CD4-positive, alpha-beta T cell treated with Interleukin-1 beta for 1 hour (primary cell): ENCODE measurements at places on chromosomes 12 and 14.

- DNase-seq, result no peak
These were observed 360.9 kb downstream of the RPL10L start for GRCh38 chr14:46290706-46291105.

DNA sequence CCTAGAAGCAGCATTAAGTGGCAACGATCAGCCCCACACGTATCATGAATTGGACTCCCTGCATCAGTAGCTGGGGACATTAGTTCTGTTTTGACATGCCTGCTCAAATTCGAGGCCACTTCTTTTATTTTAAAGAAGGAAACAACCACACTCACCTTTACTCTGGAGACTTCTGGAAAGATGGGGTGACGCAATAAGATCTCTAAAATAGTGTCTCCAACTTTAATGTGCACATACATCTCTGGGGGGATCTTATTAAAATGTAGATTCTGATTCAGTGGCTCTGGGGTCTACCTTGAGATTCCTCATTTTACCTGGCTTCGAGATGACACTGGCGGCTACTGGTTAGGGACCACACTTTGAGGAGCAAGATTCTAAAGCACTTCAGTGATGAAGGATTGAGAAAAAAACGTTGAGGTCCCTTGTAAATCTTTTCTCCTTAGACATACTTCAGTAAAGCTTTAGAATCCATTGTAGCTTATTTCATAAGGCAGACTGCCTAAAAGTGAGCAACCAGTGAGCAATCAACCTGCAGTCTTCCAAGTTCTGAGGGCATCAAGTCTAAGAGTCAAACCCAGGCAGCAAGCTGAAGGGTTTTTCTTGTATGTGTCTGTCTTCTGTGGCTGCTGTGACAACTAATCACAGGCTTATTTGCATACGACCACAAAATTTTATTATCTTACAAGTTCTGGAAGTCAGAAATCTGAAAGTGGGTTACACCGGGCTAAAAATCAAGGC, 718.6 kb upstream of the TBX3 start:
- DNase-seq, result no peak

- DNase-seq, result no peak
These were observed 66.2 kb downstream of the PTGER2 start for GRCh38 chr14:52380294-52380693.

- DNase-seq, result no peak
These were observed 8.7 kb upstream of the FBXO33 start for GRCh38 chr14:39440975-39441374.

DNA sequence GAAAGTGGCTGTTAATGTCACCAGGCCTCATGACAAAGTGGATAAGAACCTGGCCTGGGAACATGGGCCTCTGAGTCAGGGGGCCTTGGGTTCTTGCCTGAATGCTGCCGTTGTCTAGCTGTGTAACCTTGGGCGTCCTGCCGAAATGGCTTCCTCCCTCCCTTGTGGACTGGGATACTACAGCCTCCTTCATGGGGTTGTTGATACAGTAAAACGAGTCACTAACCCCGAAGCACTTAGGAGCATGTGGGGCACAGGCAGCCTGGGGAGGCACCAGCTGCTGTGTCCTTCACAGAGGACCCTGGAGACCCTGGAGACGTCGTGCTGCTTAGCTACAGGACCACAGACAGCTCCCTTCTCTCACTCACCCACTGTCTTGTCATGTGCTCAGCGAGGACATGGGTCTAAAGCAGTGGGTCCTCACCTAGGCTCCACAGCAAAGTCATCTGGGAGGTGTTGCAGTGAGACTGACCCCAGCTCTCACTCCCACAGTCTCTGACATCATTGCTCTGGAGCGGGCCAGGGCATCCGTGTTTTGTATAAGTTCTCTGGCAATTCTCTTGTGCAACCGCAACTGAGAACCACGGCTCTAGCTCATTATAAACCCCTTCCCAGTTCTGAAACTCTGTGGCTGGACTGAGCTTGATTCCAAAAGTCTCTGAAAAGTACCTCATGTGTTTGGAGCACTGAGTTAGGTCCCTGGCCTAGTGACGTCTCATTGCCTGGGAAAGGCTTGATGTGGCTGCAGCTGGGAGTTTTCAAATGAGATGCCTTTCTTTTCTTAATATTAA, 42.1 kb downstream of the SERPINA3 start:
- DNase-seq, result no peak

- no peak for DNase-seq
These were observed 95.8 kb upstream of the HMGA2 start for GRCh38 chr12:65728455-65728847.

DNA sequence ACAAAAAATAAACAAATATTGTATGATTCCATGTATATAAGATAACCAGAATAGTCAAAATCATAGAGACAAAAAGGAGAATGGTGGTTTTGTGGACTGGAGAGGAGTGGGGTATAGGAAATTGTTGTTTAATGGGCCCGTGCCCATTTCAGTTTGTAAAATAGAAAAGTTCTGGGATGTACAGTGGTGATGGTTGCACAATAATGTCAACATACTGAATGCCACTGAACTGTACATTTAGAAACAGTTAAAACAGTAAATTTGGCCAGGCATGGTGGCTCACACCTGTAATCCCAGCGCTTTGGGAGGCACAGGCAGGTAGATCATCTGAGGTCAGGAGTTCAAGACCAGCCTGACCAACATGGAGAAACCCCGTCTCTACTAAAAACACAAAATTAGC, 40.1 kb downstream of the NUMB start:
- no peak for DNase-seq

DNA sequence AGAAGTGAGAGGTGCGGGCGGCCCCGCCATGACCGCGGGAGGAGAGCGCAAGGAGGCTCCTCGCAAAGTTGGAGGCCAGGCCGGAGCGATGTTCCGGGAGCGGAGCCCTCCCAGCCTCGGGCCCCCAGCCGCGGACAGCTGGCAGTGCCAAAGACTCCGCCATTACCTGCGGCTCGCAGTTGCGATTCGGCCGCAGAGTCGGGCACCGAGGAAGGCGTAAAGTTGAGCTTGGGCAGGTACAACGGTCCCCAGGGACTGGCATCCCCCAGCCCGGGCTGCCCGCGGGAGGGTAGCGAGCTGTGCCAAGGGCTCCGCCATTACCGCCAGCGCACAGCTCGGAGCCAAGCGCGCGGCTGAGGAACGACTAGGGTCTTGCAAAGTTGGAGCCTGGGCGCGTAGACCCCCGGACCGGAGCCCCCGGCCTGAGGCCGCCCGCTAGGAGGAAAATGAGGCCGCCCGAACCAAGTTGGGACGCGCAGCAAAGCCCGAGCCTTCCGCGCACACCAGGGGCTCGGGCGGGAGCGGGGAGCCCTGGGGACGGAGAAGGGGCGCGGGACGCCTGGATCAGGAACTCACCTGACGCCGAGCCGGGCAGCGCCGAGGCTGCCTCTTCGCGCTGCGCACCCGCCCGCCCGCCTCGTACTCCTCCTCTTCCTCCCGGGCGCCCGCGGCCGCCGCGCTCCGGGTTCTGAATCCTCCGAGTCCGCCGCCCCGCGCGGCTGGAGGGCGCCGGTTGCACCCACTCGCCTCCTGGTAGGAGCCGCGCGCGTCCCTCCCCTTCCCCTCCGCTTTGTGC, 677 bp downstream of the NOS1 start:
- no peak for DNase-seq

GRCh38 chr14:103328941-103329340, 5.1 kb upstream of the EIF5 start:
- DNase-seq, result no peak

DNA sequence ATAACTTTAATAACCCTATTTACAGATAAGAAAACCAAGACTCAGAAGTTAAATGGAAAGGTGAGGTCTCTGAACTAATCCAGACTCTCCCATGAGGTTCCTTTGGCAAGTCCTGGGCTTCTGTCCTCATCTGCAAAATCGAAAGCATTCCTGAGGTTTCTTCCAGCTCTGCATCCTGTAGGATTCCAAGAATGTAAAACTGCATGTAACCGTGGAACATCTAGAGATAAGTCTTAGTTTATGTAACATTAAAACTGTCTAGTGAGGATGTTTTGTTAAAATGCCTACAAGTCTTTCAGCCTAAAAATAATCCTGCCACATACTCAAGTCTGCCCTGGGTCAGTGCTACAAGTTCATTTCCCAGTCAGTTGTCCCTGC, 7.3 kb upstream of the ITFG2 start:
- DNase-seq, result no peak

DNA sequence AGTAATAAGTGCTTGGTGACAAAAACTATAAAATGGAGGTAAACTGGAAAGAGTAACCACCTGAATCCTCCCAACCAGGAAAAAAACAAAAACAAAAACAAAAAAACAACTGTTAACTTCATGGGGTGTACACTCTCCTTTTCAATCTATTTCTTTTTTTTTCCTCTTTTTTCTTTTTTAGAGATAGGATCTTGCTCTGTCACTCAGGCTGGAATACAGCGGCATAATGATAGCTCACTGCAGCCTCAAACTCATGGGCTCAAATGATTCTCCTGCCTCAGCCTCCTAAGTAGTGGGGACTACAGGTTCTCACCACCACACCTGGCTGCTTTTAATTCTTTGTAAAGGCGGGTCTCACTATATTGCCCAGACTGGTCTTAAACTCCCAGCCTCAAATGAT, 76.8 kb downstream of the PHLDA1 start:
- no peak for DNase-seq
